ENCODE measurements at places on chromosomes 12 and 14.

DNA sequence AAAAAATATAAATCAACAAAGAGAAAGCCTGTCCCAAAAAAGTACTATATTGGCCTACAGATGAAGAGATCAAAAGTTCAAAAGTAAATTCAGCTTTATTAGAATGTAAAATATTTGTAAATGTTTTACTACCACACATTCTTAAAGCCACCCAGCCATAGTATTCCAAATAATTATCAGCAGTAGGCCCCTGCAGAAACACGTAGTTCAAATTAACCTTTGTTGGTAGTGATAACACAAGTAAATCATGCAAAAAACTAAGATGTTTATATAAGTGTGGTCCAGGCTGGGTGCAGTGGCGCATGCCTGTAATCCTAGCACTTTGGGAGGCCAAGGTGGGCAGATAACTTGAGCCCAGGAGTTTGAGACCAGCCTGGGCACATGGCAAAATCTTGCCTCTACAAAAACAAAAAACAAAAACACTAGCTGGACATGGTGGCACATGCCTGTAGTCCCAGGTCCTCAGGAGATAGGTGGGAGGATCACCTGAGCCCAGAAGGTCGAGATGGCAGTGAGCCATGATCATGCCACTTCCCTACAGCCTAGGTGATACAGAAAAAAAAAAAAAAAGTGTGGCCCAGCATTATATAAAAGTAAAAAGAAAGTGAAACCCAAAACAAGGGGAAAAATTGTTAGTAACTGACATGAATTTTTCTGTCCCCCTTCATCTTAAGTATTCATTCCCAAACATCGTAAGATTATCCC lies 17.9 kb downstream of the SPTLC2 start:
- DNase-seq, result no peak

GRCh38 chr14:101966742-101967141 lies 2.4 kb downstream of the DYNC1H1 start:
- DNase-seq, result no peak

GRCh38 chr14:39034481-39035296 lies 68.3 kb downstream of the SEC23A start:
- no peak for DNase-seq

- DNase-seq, result no peak
Observed at GRCh38 chr12:27541031-27541719, 17.2 kb downstream of the PPFIBP1 start.
